Stimulated activated CD4-positive, alpha-beta T cell treated with anti-CD3 and anti-CD28 coated beads, Interleukin-1b, Interleukin-23, amount 100 ng/mL, for 48 hours (primary cell): ENCODE measurements at places on chromosomes 6 and 20.

DNA sequence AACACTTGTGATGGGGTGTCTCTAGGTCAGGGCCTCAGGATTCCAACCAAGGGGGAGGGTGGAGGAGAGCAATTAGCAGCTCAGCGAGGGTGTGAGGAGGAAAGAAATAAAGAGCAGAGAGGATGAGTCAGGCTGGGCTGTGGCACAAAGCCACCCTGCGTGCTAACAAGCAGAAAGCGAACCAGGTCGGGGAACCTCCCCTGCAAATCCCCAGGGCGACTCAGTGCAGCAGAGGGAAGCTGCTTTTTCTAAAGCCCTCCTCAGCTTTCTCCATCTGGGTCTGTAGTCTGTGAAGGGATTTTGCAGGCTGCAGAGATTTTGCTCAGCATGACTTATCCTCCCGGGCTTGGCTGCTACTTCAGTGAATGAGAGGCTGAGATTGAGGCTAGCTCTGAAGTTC is 6.6 kb upstream of the SPO11 start:
- DNase-seq, result no peak

DNA sequence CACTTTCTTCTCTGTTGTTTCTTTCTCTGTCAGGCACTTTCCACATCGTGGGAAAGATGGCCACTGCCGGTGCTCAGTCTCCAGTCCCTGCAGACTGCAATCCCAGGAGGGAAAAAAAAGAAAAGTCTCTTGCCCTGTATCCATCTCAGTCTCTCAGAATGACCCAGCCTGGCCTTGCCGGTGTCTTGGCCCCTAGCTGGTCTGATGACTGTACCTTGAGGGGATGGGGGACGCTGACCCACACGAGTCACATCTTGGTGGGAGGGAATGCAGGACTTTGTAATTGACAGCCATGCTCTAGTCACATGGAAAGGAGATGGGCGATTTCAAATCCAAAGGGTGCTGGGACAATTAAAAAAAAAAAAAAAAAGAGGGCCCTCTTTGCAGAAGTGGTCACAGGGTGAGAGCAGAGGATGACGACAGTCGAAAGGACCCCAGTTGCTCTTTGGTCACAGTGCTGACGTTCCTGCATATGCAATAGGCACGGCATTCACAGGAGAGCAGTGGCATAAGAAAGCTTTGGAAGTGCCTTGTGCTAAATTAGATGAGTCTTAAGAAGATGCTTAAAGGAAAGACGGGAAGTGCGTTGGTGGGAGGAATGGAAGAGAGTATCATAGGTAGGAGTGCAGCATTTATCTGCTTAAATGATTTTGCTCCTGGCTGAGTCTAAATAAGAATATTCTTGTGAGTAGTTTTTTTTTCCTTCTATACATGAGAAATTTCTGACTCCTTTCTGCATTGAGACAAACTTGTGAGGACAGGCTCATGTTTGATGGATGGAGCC is 63.9 kb upstream of the AKAP12 start:
- DNase-seq, result no peak

- DNase-seq, result peak; percentile 13
These were observed 3.9 kb upstream of the TRIM39 start for GRCh38 chr6:30322527-30323501.

DNA sequence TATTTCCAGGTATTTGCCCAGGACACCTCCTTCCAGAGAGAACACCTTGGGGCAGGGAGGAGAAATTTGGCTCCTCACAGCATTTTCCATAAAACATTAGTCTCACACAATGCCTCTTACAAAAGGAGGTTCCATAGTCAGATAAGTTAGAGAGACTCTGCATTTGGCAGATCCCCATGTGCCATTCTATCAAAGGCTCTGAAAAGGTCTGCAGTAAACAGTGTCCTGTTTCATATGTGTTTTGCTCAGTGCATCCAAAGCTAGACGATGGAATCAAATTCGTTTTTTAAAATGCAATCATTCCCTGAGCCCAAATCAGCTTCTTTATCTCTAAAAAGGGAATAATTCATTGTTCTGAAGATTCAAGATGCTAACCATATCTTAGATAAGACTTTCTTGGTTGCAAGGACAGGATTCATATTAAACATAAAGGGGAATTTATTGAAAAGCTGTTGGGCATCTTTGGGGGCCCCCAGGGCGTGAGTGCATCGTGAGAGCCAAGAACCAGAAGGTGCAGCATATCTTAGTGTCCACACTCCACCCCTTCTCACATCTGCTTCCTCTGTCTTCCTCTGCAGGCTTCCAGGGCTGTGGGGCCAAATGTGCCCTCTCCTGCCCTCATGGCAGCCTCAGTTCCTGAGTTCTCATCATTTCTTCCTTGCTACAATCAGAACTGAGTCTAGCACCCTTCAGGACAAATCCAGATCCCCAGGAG is 41.4 kb upstream of the MLN start:
- no peak for DNase-seq

- no peak for DNase-seq
These were observed 26.5 kb downstream of the ERMARD start for GRCh38 chr6:169777896-169778295.

DNA sequence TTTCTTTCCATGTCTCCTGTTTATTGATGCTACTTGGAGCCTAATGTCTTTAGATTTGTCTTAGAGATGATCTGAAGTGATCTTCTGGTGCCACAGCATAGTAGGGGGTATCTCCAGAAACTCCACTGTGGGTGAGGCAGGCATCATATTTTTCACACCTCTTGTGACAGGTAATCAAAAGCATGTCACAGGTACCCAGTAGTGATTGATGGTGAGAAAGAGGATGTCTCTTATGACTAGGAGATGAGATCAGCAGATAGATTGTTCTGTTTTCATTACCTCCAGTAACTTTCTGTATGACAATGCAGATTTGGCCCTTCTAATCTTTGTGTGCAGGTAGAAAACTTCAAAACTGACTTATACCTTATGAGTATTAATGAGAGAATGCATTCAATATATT is 13.5 kb downstream of the NCOA7 start:
- peak; percentile 26 for DNase-seq

- no peak for DNase-seq
These were observed 15.6 kb downstream of the KCNS1 start for GRCh38 chr20:45085289-45085688.

- DNase-seq, result no peak
These were observed 68.0 kb upstream of the QKI start for GRCh38 chr6:163346497-163346961.

GRCh38 chr6:156790711-156791319 is 13.6 kb downstream of the ARID1B start:
- no peak for DNase-seq

DNA sequence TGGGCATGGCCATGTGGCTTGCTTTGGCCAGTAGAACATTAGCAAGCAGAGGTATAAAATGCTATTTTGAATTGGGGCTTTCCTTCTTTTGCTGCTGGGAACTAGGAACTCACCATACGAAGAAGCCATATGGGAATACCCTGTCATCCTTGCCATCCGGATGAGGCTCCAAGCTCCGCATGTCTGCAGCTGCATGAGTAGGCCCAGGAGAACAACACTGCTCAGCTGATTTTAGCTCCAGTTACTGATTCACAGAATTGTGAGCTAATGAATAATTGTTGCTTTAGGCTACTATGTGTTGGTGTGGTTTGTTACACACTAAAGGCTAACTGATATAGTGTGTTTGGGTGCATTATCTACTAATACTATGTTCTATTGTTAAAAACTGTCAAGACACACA is 2.7 kb upstream of the PLCB4 start:
- DNase-seq, result no peak

GRCh38 chr6:36692220-36692619 is 5.4 kb upstream of the RAB44 start:
- DNase-seq, result peak; percentile 37

GRCh38 chr6:100839419-100839818 is 41.7 kb downstream of the ASCC3 start:
- DNase-seq, result no peak

GRCh38 chr20:25274891-25275812 is 27.3 kb downstream of the PYGB start:
- no peak for DNase-seq

DNA sequence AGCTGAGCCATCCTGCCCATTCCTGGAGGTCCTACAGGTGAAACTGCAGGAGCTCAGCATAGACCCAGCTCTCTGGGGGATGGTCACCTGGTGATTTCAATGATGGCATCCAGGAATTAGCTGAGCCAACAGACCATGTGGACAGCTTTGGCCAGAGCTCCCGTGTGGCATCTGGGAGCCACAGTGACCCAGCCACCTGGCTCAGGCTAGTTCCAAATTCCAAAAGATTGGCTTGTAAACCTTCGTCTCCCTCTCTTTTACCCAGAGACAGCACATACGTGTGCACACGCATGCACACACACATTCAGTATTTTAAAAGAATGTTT is 44.0 kb downstream of the SIRPA start:
- no peak for DNase-seq

GRCh38 chr20:24751551-24751950 is 197.5 kb upstream of the CST7 start:
- no peak for DNase-seq

- DNase-seq, result no peak
These were observed 36.6 kb upstream of the ADTRP start for GRCh38 chr6:11815231-11815630.

- DNase-seq, result no peak
These were observed 107.9 kb downstream of the GPX5 start for GRCh38 chr6:28633445-28634215.

GRCh38 chr6:158081657-158081935 is 86.5 kb downstream of the SERAC1 start:
- no peak for DNase-seq

- no peak for DNase-seq
These were observed 9.6 kb downstream of the AHCY start for GRCh38 chr20:34293589-34293988.

GRCh38 chr20:23122321-23122720 is 36.2 kb upstream of the CD93 start:
- no peak for DNase-seq

DNA sequence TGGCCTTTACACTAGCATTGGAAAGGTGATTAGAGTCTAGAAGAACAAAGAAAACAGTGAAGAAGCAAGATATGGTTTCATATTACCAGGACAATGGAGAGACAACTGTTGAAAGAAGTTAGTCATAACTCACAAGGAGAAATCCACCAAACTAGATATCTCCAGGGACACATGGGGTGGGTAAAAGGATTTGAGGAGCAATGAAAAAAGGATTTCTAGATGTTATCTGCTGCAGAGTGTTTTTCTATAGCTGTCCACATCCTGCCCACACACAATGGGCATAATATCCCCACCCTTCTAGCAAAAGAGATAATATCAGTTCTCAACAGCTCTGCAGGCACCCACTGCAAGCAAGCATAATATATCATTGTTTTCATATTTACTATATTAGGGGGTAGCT is 303.1 kb downstream of the HAO1 start:
- no peak for DNase-seq

GRCh38 chr6:154479771-154480639 is 30.5 kb downstream of the CNKSR3 start:
- DNase-seq, result no peak

- DNase-seq, result no peak
These were observed 43.9 kb upstream of the EXOC2 start for GRCh38 chr6:736657-737446.

DNA sequence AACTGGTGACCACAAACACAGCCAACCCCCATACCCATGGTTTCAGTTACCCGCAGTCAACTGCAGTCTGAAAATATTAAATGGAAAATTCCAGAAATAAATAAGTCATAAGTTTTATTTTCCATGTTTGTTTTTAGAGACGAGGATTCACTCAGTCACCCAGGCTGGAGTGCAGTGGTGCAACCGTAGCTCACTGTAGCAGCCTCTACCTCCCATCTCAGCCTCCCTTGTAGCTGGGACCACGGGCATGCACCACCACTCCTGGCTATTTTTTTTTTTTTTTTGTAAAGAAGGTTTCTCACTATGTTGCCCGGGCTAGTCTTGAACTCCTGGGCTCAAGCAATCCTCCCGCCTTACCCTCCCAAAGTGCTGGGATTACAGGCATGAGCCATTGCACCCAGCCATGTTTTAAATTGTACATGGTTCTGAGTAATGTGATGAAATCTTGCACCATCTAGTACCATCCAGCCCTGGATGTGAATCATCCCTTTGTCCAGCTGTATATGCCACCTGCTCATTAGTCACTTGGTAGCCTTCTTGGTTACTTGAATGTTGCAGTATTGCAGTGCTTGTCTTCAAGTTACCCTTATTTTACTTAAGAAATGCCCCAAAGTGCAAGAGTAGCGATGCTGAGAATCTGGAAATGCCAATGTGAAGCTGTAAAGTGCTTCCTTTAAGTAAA is 14.5 kb downstream of the CSNK2A1 start:
- peak; percentile 16 for DNase-seq

GRCh38 chr6:22424196-22424595 is 127.4 kb upstream of the PRL start:
- DNase-seq, result no peak

DNA sequence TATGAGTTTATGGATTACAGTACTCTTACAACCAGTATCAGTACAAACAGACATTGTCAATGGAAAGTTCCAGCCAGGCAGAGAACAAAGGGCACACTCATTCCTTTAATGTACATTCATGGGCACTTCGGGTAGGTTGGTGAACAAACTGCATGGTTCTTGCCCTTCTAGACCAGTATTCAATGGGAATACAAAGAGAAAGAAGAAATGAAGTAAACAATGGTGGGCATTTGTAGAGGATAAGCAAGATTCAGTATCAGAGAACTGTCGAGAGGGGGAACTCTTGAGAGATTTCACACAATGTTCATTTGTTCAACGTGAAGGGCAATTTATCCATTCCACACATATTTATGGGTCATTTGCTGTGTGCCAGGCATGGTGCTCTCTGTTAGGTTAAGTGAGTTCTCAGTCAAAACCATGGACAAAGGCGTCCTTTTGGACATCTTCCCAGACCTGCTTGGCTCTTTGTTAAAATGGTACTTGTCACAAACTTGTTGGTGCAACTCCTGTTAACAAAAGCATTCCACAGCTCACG is 714.8 kb downstream of the DHX35 start:
- no peak for DNase-seq

DNA sequence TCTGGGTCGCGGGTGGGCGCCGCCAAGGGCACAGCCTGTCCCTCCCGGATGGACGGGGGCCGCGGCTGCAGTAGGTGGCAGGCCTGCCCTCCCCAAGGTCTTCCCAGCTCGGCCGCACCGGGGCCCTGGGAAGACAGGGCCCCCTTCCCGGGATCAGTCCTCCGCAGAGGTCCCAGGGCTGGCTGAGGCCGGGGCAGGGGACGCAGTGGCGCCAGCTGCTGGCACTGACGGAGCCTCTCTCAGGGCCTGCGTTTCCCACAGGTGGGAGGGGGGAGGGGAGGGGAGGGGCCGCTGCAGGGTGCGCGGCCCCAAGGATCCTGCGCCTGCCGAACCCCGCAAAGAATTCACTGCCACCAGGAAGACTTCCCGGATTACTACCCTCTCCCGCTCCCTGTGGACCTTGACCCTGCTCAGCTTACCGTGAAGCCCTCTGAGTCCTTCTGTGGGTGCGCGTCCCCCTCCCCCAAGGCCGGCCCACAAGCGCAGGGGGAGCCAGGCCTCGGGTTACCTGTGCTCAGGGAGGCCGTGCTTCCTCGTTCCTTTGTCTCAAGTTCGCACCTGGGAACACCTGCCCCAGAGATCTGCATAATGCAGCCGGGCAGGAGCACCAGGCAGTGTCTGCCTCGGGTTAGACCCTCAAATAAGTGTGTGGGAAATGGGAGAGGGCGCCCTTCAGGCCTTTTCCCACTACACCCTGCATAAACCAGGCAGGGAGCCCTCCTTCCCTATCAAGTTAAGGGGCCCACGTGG is 5.1 kb downstream of the LZTS3 start:
- DNase-seq, result no peak
